Muscle of back (tissue), 13 donors: ENCODE measurements at places on chromosomes 2 and 18.

GRCh38 chr2:74554820-74555531 lies 456 bp downstream of the DOK1 start:
- no peak for DNase-seq

- DNase-seq: peak; percentile 75
These were observed 51.9 kb downstream of the SLC4A1AP start for GRCh38 chr2:27715318-27716210.

GRCh38 chr2:166762746-166763145 lies 125.5 kb upstream of the XIRP2 start:
- no peak for DNase-seq

DNA sequence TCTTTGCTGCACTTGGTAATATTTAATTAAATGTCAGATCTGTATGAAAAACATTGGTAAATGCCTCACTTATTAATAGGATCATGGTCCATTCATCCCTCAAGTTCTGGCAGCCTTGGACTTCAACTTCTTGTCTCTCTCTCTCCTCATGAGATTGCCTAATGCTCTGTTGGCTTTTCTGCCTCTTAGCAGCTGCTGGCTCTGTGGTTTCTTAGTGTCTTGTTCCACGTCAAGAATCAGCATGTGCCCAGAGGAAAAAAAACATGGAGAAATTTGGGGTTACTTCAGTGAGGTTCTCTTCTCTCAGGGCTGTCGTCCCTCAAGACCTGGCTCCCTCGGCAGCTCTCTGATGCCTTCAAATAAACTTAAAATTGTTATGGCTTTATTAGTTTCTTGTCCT lies 75.4 kb downstream of the TAF4B start:
- DNase-seq: no peak

DNA sequence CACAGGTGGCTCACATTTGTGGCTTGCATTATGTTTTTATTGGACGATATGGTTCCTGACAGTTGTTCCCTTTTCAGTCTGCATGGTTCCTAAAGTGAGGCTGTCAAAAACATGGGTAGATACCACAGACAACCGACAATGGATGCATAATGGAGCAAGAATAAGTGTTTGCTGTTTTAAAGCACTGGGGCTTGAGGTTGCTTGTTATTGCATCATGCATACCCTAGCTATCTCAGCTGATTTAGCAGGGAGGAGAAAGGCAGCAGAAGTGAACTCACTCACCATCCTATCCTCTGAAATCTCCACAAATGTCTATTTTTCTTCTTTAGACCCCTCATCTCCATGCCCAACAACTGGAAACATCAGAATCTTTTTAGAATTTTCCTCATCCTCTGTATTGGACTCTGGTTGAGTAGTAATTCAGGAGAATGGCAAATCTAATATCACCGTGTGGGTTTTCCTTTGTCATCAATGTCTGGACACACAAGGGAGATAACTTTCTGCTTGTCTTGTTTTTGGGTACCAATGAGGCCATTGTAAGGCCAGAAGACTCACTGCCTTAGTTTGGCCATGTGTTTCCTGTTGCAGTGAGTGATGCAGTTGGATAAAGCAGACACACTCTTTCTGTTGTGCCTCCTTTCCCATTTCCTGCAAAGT lies 46.7 kb downstream of the FBXO48 start:
- no peak for DNase-seq

DNA sequence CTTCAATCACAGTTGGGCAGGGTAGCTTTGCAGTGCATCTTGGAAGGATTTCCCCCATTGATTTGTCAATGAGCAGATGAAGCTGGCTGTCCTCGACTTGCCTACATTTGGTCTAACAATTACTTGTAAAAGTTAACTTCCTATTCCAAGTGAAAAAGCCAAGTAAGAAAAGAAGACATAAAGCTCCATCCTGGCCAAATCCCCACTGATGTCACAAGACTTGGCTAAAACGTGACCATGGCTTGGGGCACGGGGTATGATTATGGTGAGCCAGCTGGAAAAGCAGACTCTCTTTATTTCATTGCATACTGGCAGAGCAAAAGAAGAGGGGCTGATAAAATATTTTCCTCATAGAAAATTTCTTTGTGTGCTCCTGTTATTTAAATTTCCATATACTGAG lies 25.4 kb upstream of the PID1 start:
- no peak for DNase-seq

DNA sequence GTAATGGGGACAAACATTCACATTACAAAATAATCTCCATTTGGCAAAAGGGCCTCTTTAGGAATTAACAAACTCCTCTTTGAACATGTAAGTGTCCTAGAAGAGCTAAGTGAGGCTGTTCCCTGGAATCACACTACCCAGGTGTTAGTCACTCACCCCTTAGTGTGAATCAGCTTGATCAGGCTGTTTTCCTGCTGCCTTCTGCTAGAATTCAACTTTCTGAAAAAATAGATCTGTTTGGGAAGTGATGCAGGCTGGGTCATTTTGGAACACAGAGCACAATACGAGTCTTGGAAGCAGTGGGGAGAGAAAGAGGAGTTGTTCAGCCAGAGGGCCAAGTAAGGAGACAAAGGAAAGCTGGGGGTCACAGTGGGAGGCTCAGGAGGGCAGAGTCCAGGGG lies 40.0 kb downstream of the TTC32 start:
- DNase-seq: peak; percentile 41

- DNase-seq: no peak
These were observed 350.4 kb downstream of the TSN start for GRCh38 chr2:122105877-122106206.

DNA sequence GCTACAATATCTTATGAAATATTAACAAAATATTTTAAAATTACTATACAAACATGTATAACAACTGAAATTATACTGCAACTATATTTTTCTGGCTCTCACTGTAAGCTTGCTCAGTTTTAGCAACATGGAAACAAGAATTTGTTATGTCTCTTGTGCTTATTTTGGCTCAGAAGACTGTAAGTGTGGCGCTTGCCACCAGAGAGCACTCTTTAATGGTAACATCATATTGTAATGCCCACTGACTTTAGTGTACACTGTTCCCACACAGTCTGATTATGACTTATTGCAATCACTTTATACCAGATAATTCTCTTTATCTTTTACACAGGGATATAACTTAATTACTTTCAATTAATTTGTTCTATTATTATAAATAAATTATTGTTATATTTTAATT lies 1500.6 kb upstream of the TMEFF2 start:
- DNase-seq: no peak

GRCh38 chr2:220224691-220225543 lies 597.5 kb downstream of the SLC4A3 start:
- peak; percentile 77 for DNase-seq

DNA sequence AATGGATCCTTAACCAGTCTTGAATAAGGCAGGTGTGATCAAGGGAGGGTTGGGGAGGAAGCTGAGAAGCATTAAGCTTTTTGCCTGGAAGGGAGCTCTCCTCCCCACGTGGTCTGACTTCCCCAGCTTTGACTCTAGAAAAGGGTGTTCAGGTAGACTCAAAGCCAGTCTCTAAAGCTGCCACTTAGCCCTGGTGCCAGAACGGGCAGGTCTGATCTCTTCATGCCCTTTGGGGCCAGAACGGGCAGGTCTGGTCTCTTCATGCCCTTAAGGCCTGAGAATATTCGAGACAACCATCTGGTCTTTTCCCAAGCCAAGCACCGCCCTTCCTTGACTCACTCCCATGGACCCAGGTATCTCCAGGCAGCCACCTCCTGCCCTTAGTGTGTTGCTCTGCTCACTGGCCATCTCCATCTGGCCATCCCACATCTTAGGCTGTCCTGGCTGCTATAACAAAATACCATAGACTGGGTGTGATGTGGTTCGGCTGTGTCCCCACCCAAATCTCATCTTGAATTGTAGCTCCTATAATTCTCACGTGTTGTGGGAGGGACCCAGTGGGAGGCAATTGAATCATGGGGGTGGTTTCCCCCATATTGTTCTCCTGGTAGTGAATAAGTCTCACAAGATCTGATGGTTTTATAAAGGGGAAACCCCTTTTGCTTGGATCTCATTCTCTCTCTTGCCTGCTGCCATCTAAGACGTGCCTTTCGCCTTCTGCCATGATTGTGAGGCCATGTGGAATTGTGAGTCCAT lies 59.4 kb downstream of the SNORC start:
- DNase-seq: no peak

DNA sequence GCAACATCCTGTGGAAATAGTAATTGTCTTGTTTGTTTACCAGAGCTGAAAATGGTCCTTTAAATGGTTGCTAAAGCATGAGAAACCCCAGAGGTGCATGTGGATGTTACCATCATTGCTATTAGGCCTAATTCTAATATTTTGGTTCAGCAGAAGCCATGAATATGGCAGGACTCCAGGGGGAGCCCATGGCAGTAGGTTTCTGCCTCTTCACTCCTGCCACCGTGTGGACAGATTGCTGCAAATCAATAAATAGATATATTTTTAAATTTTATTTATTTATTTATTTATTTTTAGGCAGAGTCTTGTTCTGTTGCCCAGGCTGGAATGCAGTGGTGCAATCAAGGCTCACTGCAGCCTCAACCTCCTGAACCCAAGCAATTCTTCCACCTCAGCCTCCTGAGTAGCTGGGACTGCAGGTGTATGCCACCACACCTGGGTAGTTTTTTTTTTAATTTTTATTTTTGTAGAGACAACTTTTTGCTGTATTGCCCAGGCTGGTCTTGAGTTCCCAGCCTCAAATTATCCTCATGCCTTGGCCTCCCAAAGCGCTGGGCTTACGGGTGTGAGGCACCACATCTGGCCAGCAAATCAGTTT lies 54.9 kb upstream of the CAPN13 start:
- peak; percentile 59 for DNase-seq

- DNase-seq: no peak
These were observed 3.5 kb downstream of the SLC4A3 start for GRCh38 chr2:219630770-219631405.
